ENCODE measurements at places on chromosomes 12 and 14.

DNA sequence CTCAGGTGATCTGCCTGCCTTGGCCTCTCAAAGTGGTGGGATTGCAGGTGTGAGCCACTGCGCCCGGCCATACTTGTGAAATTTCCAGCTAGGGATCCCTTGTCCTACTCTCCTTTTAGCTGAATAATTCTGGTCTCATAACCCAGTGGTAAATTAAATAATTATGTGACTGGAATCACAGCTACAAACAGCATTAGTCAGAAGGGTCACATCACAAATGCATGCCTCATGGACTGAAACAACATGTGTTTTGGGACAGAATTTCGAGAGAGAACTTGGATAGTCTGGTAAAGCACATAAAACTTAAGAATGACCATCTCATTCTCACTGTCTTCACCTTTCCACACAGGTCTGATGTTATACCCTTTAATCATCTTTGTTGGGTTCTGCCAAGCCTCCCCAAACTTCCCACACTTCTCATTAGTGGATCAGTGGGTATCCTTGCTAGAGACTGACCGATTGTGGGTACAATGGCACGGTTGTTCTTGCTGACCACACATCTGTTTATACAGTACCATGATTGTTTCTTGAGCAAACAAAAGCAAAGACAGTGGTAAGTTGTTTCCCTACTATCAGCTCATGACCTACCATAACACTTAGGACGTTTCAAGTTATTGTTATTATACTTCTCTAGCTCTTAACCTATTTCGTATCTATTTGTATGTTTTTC is 5.1 kb downstream of the GPRC5D start:
- DNase-seq: no peak

- DNase-seq: peak; percentile 39
Observed at GRCh38 chr12:6570264-6570887, 2.3 kb upstream of the NOP2 start.

- DNase-seq: no peak
Observed at GRCh38 chr14:67721875-67722274, 20.2 kb downstream of the RDH12 start.

DNA sequence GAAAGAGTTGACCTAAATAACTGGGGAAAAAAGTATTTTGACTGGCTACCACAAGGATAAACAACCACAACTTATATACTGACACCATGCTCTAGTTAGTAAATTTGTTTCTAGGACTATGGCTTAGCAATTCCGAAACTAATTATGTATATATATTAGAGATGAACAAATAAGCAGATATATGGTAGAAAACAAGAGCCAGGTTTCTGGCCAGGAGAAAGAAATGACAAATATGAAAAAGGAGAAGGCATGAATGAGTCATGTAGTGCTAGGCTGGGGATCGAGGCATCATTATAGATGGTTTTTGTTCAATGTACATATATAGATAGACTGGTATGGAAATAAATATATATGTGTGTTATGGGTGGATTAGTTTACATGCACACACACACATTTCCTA is 5.5 kb upstream of the LRRC74A start:
- no peak for DNase-seq

DNA sequence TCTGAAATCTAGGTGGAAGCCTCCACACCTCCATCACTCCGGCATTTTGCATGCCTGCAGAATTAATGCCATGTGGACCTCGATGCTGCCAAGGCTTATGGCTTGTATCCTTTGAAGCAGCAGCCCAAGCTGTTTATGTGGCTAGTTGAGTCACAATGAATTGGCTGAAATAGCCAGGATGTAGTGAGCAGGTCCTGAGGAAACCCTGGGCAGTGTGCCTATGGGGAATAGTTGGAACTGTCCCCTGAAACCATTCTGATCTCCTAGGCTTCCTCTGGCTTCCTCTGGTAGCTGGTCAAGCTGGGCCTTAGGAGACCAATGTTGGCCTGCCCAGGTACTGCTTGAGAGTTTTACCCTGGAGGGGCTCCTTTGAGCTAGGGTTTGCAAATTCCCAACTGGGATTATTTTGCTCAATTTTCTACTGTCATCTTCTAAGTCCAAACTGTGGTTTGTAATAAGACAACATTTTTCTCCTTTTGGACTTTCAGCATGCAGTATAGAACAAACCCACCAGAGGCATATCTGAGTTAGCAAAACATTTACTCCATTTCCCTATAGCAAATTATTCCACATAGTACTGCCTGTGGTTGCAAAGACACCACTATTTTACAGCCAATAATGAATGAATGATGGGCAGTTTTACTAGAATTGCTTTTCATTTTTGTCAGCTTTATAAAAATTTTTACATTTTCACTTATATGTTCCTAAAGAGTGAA is 85.1 kb upstream of the AMIGO2 start:
- DNase-seq: no peak

DNA sequence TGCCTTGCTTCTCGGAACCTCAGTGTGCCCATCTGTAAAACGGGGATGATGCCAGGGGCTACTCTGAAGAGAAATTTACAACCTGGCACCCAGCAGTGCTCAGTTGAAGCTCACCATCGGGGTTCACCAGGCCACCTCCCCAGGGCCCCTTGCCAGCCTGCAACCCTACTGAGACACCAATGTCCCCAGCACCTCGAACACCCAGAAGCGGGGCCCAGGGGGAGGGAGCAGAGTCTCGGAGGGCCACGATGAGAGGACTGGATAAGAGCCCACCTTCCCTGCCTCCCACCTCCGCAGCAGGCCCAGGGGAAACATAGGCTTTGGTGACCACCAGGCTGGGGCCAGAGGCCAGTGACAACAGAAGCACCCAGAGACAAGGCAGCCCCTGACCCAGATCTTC is 22.4 kb downstream of the NCOR2 start:
- no peak for DNase-seq

DNA sequence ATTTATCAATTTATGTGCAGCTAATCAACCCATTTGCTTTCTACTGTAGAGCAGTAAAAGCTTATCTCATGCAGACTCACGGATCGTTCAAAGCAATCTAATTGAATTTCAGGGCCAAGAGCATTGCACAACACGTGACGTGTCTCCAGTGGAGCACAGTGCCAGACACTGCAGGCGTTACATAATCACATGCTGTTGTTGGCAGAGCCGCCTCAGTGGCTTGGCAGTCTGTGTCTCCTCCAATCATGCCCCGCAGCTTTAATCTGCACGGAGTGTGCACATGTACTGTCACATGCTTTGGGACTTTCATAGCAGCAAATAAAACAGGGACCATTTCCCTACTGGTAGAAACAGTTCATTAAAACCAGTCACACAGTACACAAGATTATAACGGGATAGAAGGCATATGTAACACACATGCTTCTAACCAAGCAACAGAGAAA is 309.3 kb downstream of the ITPR2 start:
- no peak for DNase-seq

GRCh38 chr12:84841591-84841990 is 71.0 kb downstream of the SLC6A15 start:
- no peak for DNase-seq

GRCh38 chr12:30836656-30837445 is 82.1 kb upstream of the CAPRIN2 start:
- DNase-seq: no peak

- DNase-seq: peak; percentile 17
Observed at GRCh38 chr12:22631863-22632463, 7.0 kb downstream of the ETNK1 start.

GRCh38 chr12:109716512-109717389 is 3.1 kb downstream of the FAM222A start:
- DNase-seq: peak; percentile 51

DNA sequence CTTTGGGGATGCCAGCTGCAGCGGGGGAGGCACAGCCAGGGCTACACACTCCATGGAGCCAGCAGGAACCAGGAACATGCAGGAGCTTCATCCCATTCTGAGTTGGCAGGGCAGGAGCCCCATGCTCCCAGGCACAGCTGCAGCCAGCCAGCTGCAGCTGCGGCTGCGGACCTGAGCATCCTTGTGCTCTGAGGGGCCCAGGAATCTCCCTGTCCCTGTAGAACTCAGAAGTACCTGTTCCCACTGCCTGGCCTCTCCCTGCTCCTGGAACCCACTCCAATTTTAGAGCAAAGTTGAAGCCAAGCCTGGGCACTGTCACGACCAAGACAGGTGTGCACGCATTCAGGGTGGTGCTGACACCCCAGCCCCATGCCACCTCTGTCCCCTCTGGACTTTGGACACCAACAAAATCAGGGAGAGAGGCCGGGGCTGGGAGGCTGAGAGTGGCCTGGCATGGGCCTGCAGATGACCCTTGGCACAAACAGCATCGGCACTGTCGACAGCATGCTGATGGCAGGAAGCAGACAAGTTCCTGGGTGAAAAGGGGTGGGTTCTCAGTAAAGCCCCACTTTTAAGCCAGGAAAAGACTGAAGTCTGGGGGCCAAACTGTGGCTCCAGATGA is 257.3 kb upstream of the LRFN5 start:
- DNase-seq: no peak

DNA sequence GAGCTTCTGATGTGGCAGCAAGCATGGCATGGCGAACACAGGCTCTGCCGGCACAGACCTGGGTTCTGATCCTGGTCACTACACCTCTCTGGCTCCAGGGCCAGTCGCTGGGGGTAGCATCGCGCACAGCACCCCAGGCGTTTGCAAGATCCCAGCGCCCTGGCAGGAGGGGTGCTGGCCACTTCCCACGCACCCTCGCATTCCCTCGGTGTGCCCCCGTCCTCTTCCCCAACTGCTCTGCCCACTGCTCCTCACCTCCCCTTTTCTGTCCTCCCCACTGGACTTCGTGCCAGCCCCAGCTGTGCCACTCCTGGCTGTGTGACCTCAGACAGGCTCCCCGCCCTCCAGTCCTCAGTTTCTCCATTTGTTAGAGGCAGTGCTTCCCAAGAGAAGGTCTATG is 2.8 kb downstream of the CDK2AP1 start:
- no peak for DNase-seq

GRCh38 chr14:73717711-73718417 is 3.7 kb upstream of the PNMA1 start:
- no peak for DNase-seq

DNA sequence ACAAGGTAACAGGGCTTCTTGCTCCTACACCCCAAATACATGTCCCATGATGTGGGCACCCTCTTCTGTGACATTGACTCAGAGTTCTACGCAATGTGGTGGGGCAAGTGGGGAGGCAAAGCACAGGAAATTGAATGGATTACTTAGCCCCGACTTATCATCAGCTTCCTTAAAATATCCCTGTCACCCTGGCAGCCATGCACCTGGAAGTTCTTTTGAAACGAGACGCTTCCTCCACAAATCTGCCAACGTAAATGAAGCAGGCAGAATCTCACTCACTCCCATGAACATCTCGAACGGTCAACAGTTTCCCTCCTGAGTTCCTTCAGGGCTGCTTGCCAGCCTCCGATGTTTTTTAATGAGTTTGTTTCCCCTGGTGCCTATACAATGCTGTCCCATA is 33.5 kb downstream of the RNFT2 start:
- DNase-seq: no peak

- no peak for DNase-seq
Observed at GRCh38 chr12:96495841-96496545, 6.6 kb downstream of the CFAP54 start.

DNA sequence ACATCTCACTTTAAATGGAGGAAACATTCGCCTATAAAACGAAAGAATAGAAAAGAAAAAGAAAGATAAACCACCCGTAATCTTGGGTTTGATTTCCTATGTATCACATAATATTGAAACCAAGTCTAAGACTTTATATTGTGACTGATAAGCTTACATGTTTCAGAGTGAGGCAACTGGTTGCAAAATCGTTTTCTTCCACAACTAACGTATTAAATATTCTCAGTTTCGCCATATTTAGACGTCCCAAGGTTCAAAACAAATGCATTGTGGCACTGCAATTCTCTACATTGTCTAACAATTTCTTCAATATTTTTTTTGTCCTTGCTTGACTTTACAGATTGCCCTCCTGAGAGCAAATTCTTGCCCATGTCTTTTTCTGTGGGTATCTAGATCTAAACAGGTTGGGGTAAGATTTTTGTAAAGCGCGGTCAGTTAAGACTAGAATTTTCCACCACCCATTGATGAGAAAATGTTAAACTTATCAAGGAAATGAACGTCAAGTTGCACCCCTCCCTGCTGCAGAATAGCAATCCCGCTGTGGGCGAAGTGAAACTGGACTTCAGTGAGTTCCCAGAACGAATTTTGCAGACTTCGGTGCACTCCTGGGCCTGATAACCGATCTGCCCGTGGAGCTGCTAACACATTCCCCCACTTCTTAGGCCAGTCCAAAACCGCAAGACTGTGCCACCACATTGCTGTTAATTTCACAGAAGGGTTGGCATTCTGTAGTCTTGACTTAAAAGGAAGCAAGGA is 2.7 kb downstream of the TBX3 start:
- DNase-seq: no peak

GRCh38 chr14:46230540-46230939 is 421.0 kb downstream of the RPL10L start:
- DNase-seq: no peak

DNA sequence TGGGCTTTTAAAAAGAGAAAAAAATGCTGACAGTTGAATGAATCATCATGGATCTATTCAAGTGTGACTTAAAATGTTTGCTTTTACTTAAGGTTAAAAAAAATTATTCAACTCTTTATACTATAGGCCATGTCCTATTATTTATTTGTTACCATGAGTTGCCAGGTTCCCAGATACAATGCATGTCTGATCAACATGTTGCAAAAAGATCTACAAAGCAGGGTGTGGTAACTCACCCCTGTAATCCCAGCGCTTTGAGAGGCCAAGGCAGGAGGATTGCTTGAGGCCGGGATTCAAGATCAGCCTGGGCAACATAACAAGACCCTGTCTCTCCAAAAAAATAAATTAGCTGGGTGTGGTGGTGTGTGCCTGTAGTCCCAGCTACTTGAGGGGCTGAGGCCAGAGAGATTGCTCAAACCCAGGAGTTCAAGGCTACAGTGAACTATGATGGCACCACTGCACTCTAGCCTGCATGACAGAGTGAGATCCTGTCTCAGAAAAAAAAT is 460.8 kb downstream of the BCAT1 start:
- no peak for DNase-seq

DNA sequence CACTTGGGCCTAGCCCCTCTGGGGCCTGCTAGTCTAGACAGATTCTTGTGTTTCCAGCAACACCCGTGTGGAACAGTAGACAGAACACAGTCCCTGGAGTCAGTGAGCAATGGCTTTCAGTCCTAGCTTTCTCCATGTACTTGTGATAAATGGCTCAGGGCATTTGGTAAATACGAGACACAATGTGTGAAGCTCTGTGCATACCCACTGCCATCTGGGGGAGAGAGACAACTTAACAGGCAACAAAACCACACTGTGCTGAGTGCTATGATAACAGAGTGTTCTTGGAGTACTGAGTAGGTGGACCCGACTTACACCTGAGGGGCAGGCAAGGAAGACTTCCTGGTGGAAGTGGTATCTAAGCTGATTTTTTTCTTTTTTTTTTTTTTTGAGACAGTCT is 86.3 kb upstream of the TBX3 start:
- no peak for DNase-seq

GRCh38 chr14:89227496-89227836 is 189.6 kb downstream of the FOXN3 start:
- DNase-seq: no peak

- DNase-seq: no peak
Observed at GRCh38 chr14:60819575-60819974, 85.0 kb downstream of the MNAT1 start.

- DNase-seq: peak; percentile 92
Observed at GRCh38 chr12:67456431-67456901, 187.3 kb downstream of the CAND1 start.

All from NCI-H1694 (cell line).